ENCODE measurements at places on chromosomes 3 and 15. TPM values are rescaled to one million over a fixed set of nuclear protein-coding genes. Genes with fewer than 3 reads are reported as not detected.

Gene DPPA2
- not detected for total RNA-seq

Gene CPN2
- 0.70 TPM for total RNA-seq

Gene GP5
- total RNA-seq = not detected

Gene ALPK3
- total RNA-seq = 250 TPM

DNA sequence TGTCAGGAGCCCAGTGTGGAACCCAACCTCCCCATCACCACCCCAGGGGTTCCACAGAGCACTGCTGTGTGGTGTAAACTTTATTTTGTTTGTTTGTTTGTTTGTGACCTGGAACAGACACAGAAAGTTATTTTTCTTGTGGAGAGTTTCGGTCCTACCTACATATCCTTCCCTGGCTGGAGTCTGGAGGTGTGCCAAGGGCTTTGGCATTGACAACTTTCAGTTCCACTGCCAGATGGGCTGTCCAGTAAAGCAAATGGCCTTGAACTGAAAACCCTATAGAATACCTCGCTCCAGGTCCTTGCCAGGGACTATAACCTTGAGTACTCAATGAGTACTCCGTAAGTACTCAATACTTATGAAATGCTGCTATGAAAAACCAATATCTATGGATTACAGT is 103.5 kb downstream of the MITF start:
- no peak overlapping the region for H3K4me3 ChIP-seq
- DNase-seq = peak; percentile 41
- H3K27me3 ChIP-seq = no peaks in the 10 kb centered on the region
- no peaks in the 10 kb centered on the region for H3K36me3 ChIP-seq
- H3K4me1 ChIP-seq = peaks cover 43% of the 10 kb centered on the region

Data from heart left ventricle (tissue), 16 donors.